ENCODE measurements at places on chromosomes 11 and 22.

- no peak for DNase-seq
Measured at GRCh38 chr11:125390946-125391345, 105.1 kb downstream of the FEZ1 start.

GRCh38 chr11:31487848-31488247, 21.6 kb downstream of the IMMP1L start:
- DNase-seq: no peak

DNA sequence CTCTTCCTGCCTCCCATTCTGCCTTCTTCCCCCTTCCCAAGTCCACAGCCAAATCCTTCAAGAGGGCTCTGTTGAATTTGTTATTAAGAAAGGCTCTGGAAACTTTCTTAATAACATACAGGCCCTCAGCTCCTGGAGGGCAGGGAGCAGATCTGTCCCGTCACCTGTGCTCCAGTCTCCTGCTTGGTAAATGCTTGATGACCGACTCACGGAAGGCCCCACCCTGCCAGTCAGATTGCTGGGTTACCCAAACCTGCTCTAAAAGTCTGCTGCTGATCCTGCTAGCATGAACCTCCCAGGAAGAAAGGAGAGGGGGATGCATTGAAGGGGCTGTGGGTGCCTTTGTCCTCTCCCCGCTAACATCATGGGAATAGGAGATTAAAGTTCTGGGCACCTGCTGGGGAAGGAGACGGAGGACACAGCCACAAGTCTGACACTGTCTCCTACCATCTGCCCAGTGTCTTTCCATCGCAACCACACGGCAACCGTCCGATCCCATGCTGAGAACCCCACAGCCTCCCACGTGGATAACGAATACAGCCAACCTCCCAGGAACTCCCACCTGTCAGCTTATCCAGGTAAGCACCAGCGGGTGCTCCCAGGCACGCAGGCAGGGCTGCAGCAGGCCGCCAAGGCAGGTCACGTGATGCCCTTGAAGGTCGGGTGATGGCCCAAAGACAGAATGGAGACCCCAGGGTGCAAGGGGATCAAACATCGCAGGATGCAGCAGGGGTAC, 22.5 kb downstream of the CD5 start:
- no peak for DNase-seq

DNA sequence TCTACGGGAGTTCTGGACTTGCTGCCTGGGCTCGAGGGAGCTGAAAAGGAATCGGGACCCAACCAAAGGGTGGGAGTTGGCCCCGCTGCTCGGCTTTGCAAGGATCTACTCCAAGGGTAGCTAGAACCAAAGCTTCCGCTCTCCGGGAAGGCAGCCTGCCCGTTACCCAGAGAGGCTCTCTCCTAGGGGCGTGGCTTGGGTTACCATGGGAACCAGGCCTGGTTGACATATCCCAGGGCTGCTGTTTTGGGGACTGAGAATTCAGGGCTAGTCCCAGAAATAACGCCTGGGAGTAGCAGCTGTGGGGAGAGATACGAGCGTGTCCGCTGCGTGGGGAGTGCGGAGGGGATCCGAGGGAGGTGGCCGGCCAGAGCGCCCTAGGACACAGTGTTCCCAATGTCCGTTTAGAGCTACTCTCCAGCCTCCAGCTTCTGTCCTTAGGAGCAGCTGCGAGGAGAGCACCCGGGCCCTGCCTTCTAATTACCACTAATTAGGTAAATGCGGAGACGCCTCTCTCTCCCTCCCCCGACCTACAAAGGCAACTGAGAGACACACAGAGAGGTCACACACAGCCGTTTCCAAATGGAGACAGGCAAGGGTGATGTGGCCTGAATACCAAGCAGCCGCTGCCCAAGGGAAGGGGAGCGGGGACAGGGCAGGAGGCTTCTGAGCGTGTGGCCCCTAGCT, 141.6 kb upstream of the CADM1 start:
- no peak for DNase-seq

DNA sequence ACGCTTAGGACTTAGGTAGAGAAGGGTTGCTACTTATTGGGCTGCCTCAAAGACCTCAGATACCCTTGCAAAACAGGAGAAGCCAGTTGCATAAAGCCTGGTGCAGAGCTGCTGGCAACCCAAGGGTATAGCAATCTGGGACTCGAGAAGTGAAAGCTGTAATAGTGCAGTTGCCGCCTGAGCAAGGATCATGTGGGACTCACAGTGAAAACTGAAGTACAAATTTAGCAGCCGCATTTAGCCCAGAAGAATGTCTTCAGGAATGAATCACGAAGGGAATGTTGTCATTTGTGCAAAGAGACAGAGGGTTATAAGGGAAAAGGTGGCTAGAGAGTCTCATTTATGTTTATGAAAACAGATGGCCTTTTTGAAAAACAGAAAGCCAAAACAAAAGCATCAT, 267.2 kb downstream of the TENM4 start:
- DNase-seq: no peak

- DNase-seq: no peak
Measured at GRCh38 chr11:117882311-117882905, 6.0 kb upstream of the FXYD6 start.

GRCh38 chr11:43376594-43376993, 17.9 kb downstream of the TTC17 start:
- DNase-seq: no peak

- DNase-seq: no peak
Measured at GRCh38 chr11:83174008-83174407, 17.1 kb downstream of the PCF11 start.

DNA sequence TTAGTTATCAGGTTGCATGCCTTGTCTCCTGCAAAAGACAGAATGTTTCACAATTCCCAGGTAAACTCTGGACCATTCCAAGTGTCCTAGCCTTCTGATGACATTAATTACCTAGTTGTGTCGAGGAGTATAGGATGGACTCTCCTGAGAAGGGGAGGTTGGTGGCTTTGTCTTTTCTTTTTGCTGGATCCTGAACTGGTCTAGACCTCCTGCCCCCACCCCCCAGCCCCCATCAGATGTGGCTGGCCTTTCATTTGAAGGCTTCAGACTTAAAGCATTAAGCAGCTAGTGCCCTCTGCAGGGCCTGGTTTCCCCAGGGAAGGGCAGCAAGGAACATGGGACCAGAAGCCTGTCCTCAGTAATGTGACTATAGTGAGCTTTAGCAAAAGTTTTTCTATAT, 9.7 kb downstream of the MCAM start:
- DNase-seq: no peak

DNA sequence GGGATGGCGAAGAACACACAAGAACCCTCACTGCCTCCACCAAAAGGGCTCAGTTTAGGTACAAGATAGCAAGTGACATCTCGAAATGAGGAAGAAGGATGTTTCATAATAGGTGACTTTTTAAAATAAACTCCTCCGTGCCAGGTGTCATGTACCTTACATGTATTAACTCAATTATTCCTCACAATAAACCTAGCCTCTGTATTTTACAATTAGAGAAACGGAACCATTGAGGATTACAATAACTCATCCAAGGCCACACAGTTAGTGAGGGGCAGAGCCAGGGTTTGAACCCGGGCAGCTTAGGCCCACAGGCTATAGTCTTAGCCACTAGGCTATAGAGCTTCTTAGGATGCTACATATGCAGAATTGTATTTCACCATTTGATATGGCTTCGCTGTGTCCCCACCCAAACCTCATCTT, 965 bp upstream of the PAMR1 start:
- DNase-seq: no peak

DNA sequence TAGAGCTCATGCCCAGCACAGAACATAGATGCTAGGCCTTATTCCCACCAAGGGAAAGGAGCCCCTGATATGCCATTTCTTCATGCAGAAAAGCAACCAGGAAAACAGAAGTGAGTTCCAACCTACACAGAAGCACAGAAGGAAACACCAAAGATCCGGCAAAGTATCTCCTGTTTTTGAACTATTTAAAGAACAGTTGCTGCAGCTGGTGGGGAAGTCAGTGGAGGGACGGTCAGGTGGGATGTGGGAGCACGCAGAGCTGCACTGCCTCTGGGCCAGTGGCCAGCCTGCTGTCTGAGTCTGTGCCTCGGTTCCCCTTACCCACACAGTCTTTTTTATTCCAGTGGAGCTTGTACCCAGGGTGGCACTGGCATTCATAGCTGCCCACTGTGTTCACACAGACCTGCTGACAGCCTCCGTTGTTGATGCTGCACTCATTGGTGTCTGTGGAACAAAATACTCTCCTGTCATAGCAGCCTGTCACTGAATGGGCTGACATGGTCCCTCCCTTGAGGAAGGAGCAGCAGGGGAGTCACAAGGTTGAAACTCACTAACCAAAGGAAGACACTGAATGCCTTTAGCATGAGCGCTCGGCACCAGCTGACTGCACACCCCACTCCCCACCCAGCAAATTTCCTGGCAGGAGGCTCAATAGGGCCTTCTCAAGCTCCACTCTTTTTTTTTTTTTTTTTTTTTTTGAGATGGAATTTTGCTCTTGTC, 37.9 kb downstream of the SCUBE2 start:
- no peak for DNase-seq

GRCh38 chr11:66686100-66686785, 8.6 kb upstream of the RBM4B start:
- no peak for DNase-seq

GRCh38 chr22:27667121-27667843, 134.3 kb downstream of the MN1 start:
- DNase-seq: no peak

GRCh38 chr11:47326198-47326597, 26.3 kb downstream of the MYBPC3 start:
- no peak for DNase-seq

GRCh38 chr22:49894322-49895054, 23.8 kb downstream of the ALG12 start:
- DNase-seq: no peak

DNA sequence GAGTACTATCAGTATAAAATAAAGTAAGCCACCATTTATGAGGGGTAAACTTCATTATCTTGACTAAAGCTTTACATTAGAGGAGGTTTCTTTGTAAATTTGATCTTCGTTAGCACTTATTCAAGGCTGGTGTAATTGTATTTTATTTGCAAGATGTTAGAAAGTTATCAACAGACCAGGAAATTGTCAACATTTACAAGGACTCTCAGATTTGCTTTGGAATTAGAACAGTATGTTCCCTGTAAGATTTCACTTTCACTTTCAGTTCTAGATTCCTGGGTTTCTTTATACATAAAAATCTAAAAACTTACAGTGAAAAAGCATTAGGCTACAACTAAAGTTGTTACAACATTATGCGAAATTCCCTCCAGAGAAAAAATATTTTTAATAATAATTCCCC, 4.6 kb upstream of the BIRC3 start:
- no peak for DNase-seq

DNA sequence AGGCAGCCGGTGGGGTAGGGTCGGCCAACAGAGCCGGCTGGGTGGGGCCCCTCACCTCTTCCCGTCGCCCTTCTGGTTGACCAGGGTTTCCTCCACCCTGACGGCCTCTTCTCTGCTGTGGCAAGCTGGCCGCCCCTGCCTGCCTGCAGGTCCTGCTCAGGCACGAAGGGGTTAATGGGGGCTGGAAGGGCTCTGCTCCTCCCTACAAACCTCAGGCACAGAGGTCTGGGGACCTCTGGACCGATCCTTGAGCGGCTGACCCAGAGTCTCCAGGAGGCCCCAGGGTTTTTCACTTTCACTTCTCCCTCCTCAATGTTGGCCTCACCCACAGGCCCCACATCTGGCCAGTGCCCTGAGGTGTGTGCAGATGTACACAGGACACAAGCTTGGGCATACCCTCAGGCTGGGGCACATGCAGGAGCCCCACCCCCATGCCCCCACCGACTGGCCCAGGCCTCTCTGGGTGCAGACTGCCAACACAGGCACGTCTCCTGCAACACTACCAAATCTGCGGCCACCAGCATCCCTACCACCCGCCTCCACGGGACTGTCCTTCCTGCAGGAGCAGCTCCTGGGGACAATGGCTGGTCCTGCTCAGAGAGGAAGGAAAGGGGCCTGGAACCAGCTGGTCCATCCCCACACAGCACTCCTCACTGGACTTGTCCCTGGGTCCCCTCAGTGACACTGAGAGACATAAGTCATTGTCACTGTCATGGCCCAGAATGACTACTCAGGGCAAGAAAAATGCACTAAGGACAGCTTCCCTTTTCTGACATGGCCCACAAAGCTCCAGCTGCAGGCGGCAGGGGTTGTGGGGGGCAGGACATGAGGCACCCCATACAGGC, 3.2 kb upstream of the TBX1 start:
- DNase-seq: no peak

DNA sequence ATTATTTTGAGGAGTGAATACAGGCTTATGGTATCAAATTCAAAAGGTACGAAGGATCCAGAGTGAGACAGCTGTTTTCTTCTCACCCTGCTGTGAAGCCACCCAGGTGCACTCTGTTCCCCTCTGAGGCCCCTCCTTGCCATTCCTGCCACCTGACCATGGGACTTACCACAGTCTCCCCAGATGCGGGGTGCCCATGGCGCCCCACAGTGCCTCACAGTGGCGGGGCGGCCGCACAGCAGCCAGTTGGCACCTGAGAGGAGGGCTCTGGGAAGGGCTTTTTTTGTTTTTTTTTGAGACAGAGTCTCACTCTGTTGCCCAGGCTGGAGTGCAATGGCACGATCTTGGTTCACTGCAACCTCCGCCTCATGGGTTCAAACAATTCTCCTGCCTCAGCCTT, 151.7 kb downstream of the CEP164 start:
- peak; percentile 11 for DNase-seq

GRCh38 chr11:102546427-102546826, 15.9 kb upstream of the MMP7 start:
- DNase-seq: no peak

- DNase-seq: no peak
Measured at GRCh38 chr11:19077965-19078364, 17.4 kb upstream of the MRGPRX2 start.

DNA sequence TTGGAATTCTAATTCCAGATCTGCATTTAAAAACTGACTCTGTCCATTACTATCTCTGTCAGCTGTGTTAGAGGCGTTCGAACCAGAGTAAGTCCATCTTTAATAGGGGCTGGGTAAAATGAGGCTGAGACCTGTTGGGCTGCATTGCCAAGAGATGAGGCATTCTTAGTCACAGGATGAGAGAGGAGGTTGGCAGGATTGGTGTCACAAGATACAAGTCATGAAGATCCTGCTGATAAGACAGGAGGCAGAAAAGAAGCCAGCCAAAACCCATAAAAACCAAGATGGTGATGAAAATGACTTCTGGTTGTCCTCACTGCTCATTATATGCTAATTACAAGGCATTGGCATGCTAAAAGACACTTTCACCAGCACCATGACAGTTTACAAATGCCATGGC, 356.3 kb upstream of the ISX start:
- no peak for DNase-seq

GRCh38 chr22:45497351-45498145, 5.1 kb upstream of the FBLN1 start:
- DNase-seq: no peak

GRCh38 chr22:30906946-30907345, 61.6 kb downstream of the MORC2 start:
- DNase-seq: no peak

GRCh38 chr11:45082744-45083543, 63.5 kb upstream of the PRDM11 start:
- no peak for DNase-seq
